NCI-H526 treated with DMSO at 0.1 percent for 48 hours (cell line): ENCODE measurements at places on chromosomes 3 and 15.

GRCh38 chr3:57876632-57877031, 120.5 kb downstream of the SLMAP start:
- no peak for DNase-seq

DNA sequence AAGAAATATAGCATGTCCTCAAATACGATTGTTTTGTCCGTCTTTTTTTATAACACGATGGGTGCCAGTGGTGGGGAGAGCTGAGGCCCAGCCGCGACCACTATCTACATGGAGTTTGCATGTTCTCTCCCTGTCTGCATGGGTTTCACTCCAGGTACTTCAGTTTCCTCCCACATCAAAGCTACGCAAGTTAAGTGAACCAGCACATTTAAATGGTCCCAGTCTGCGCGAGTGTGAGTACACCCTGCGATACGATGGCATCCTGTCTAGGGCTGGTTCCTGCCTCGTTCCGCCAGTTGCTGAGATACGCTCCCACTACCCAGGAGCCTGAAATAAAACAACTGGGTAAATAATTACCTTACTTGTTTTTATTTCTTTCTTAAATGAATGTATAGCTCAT, 40.6 kb downstream of the ATP13A3 start:
- DNase-seq = no peak

DNA sequence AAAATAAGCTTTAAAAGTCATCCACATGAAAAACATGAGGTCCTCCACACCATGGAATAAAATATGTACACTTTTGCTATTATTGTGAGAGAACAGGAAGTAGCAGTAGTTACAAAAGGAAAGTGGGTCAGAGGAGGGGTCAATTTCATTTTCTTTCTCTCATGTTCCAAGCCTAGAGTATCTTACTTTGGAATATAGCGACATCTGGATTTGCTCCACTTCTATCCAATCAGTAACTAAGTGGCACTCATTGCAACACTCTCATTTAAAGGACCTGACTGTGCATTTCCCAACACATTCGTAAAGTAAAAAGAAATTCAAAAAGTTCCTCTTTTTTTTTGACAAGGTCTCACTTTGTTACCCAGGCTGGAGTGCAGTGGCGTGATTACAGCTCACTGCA, 637.3 kb downstream of the TUSC7 start:
- no peak for DNase-seq

DNA sequence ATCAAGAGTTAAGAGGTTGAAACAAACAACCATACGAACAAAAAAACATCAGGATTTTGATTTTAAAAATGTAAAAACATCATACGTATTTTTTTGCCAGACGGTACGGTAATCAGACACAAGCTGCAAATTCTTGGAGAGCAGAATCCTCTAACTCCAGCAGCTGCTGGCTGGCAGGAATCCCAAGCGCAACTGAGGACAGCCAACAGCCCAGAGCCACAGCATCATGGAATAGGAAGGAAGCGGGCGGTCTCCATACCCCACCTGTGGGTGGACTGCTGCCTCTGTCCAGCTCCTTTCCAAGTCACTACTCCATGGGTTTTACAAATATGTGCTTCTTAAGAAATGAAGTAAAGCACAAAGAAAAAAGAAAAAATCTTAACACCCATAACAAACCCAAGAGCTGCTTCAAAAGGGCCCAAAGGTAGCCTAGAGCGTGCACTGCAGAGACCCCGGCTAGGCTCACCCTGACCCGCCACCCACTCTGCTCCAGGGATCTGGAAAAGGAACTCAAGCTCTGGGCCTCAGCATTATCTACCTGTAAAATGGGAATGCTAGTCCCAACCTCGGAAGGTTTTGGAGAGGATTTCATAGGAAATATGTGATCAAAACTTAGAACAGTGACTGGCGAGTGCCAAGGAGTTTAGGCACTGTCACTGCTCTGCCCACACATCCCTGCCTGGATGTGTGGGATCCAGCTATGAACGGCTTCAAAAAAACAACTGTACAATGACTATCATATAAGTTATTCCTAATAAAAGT, 33.4 kb downstream of the ZXDC start:
- DNase-seq = no peak

DNA sequence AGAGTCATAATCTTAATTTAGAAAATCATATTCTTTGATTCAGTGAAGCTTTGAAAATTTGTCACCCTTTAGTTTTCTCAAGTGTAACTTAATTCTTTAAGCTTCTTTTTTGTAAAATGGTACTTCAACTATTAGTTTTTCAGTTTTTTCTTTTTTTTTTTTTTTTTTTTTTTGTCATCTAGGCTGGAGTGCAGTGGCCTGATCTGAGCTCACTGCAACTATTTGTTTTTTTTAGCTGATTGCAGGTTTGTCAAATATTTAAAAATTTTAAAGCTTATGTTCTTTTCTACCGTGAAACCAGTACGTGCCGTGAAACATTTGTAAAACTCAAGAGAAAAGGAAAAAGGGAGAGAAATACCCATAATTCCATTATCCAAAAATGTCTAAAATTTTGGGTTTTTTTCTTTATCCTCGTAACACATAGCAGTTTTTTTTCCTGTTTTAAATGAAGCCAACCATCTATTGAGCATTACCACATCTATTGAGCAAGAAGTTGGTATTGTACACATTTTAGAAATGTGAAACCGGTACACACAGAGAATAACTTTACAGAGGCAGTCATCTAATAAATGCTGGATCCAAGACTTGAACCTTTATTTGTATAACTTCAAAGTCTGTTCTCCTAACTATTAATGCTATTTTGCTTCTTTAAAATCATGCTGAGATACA, 25.7 kb downstream of the ECT2 start:
- no peak for DNase-seq

- DNase-seq = no peak
Measured at GRCh38 chr3:12896063-12896985, 55.0 kb upstream of the RPL32 start.

DNA sequence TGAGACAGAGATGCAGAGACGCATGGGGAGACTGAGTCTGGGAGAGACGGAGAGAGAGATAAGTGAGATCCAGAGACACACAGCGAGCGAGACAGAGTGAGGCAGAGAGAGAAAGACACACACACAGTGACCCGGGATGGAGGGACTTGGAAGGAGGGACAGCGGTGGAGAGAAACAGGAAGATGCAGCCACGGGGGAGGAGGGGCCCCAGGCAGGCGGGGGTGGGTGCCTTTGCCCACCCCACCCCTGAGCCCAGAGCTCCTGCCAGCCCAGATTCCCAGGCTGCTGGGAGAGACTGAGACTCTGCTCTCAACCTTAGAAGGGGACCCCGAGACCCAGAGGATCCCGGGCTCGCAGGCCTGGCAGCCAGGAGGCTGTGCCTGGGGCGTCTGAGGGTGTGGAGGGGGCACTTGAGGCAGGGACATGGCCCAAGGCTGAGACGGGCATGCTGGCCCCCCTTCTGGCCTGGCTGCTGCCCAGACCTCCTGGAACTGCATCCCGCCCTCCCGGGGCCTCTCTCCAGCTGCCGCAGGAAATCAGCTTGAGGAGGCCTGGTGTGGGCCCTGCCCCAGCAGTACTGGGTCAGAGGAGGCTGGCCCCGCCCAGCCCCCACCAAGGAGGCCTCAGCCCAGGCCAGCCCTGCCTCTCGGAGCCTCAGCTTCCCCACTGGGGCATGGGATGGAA, 18.1 kb downstream of the H1-8 start:
- no peak for DNase-seq

DNA sequence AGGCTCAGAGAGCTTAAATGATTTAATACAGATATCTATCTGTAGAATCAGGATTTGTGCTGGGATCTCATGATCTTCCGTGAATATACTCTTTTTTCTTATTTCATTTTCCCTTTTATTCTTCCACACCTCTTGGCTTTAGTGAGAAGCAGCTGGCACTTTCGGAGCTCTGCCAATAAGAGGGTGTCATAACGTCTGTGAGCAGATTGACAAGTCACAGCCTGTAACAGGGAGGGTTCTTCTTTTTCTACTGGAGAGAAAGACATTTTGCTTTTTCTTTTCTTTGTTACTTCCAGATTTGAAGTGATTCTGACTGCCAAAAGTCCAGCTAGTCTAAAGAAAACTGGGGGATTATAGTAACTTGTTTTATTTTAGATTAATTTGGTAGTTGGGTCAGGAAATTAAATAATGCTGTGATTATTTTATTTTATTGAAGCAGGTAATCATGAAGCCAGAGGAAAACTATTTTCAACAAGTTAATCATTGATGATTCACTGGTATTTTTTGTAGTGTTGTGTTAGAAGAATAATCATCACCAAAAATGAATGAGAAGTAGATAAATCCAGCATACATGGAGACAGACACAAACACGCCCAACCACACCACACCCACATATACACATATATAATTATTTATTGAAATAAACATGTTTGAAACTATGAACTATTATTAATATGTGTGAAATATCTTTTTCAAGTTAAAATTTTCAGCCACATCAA, 69.8 kb downstream of the TNFAIP8L3 start:
- no peak for DNase-seq
